ENCODE measurements at places on chromosomes 5 and 9.

- DNase-seq: no peak
Measured at GRCh38 chr9:77975036-77975435, 56.6 kb downstream of the GNAQ start.

- no peak for DNase-seq
Measured at GRCh38 chr9:109989296-109989695, 209.3 kb downstream of the PALM2AKAP2 start.

- no peak for DNase-seq
Measured at GRCh38 chr5:52896534-52897237, 92.5 kb upstream of the ITGA2 start.

DNA sequence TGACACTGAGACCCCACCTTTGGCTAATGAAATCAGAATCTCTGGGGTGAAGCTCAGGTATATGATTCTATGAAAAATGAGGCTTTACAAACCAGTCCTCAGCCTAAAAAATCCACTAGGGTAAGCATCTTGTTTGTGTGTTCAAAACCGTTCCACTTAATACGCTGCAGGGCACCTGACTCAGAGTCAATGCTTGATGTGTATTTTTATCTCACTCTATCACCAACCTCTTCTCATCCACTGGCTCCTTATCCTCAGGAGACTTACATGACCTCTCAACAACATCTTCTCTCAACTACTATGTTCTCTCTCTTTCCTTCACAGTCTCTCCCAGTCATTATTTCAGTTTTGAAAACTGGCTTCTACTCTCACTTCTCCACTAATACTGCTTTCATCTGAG is 153.3 kb upstream of the KCNN2 start:
- no peak for DNase-seq

GRCh38 chr9:27591093-27591492 is 17.8 kb upstream of the C9orf72 start:
- no peak for DNase-seq

DNA sequence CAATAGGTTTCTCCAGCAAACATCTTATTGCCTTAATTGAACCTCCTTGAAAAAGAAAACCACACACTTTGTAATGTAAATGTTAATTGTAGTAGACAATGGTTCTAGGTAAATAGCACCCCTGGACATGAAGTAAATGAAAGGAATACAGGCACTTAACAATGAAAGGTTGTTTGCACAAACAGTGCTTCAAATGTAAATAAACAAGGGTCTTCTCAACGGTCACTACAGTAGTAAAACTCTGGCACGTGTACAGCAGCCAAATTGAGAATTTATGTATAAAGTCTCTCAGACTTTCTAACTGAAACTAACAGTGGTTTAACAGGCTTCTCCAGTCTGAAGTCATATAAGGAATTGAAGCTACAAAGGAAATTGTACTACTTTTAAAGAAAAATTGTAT is 218.3 kb downstream of the MEF2C start:
- no peak for DNase-seq

- DNase-seq: no peak
Measured at GRCh38 chr5:132807163-132807838, 5.8 kb upstream of the SOWAHA start.

- DNase-seq: no peak
Measured at GRCh38 chr9:120710110-120710981, 3.9 kb downstream of the MEGF9 start.

- DNase-seq: no peak
Measured at GRCh38 chr9:37942621-37943344, 38.9 kb upstream of the SLC25A51 start.

DNA sequence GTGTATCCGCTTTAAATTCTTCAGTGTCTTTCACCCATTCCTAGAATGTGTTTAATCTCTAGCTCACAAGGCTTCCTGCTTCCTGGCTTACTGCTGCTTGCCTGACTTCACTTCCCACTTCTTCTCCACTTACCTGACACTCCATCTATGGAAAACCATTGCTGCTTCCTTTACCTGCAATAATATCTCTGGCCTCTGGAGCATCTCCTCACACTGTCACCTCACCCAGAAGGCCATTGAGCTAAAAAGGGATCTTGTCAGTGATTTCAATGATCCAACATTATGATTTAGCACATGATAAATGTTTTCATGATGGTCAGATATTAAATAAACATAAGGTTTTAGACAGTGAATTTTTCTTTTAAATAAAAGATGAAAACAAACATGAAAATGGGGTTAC is 281.1 kb downstream of the MRPS30 start:
- DNase-seq: no peak

- peak; percentile 81 for DNase-seq
Measured at GRCh38 chr5:126351153-126351552, 72.1 kb upstream of the GRAMD2B start.

GRCh38 chr9:77977210-77977611 is 54.4 kb downstream of the GNAQ start:
- DNase-seq: peak; percentile 73

GRCh38 chr9:6132650-6133049 is 83.0 kb upstream of the IL33 start:
- DNase-seq: no peak

DNA sequence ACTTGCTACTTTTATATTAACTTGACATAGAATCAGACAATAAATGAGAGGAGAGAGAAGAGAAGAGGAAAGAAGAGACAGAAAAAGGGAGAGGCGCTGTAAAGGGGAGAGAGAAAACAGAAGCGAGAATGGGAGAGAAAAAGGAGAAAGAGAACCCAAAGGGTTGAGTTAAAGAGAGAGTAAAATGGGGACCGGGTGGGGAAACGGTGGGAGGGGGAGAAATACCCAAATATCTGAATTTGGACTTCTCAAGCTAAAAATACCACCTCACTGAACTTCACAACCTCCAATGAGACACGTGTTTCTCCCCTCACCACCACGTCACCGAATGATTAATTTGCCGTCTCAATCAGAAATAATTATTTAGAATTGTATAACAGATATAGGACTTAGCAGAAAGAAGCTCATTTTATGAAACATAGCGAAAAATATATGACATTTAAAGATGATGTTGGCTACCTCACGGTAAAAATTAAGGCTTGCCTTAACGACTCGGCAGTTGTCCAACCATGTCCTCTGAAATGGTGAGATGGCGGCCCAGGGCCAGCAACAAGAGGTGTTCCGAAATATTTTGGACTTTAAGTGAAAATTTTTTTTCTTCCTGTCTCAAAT is 204.1 kb downstream of the MEF2C start:
- no peak for DNase-seq

GRCh38 chr9:91182429-91183225 is 179.1 kb downstream of the AUH start:
- peak; percentile 72 for DNase-seq

GRCh38 chr5:171363846-171364245 is 23.8 kb upstream of the NPM1 start:
- no peak for DNase-seq

- DNase-seq: no peak
Measured at GRCh38 chr5:52331725-52332124, 456.0 kb upstream of the ITGA1 start.

- DNase-seq: no peak
Measured at GRCh38 chr9:33151601-33152000, 15.5 kb downstream of the B4GALT1 start.

DNA sequence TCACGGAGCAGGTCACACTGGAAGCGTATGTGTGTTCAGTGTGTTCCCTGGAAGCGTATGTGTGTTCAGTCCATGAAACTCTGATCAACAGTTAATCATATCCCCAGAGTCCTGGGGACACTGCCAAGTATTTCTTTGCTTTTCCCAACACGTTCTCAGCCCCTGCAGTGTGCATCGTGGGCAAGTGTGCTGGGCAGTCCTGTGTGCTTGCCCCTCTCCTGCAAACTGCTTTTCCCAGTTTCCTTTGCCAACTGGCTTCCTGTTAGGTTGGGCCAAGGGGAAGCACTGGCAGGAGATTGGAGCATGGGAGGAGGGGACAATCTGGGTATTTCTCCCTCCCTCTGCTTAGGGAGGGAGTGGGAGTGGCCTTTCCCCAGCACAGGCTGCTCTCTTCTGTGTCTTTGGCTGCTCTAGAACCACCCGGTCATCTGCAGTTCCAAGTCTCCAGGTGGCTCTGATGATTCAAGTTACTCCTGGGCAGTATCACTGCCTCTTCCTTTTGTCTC is 36.8 kb upstream of the NEK6 start:
- DNase-seq: peak; percentile 41

DNA sequence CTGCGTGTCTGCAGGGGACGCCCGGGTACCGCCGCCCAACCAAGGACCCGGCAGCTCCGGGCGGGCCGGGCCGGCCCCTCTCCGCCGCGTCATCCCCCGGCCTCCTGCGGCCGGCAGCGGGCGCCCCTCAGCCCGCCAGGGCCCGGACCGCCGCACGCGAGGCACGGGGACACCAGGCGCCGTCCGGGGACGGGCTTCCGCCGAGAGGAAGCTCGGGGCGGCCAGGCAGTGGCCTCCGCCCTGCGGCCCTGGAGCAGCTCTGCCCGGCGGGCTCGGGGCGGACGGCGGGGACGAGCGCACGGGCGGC is 373 bp downstream of the FBXW5 start:
- peak; percentile 20 for DNase-seq

DNA sequence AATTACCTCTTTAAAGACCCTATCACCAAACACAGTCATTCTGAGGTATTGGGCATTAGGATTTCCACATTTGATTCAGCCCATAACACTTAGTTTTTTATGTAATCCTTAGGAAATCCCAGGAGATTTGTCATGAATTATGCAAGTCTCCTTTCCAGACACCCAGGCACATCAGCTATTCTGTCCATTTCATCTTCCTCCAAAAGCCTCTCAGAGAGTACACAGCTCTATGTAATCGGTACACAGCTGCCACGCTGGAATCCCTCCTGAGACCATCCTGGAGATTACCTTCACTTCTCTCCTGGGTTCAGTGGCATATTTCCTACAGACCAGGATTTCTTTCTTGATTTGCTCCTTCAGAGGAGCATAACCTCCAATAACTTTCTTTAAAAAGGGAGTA is 2309.8 kb upstream of the WWC1 start:
- no peak for DNase-seq

DNA sequence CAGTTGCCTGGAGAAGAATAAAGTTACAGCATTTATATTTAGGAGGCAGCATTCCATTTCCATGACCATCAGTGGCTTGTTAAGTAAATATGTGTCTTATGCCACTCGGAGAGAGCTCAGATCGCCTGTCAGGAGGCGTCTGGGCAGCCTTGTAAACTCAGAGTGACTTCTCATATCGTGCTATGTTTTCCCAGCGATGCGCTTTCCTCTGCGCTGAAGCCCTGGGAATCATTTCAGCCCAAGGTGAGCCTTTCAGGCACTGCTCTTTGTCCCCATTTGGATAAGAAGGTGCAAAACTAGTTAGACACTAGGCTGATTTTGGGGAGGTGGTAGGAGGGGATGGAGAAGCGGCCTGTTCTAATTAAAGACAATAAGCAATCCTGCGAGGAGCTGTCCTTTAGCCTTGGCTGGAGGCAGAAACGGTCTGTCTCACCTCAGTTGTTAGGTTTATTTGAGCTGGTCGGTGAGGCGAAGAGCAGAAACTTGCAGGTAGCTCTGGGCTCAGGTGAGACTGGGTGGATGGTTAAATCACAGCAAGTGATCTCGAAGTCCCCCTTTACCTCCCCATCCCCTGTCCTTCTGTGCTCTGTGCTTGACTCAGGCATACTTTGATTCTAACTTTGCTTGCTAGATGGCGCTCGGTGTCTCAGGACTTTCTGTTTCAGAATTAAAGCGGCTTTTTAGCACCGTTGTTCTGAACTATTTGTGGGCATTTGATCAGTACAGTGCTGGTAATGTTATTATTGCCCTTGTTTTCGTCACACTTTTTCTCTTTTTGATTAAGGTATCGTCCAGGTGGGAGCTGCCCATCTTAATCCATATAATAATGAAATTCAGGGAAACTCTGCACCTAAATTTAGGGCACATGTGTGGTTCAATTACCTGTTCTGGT is 24.6 kb downstream of the NR2F1 start:
- peak; percentile 45 for DNase-seq

GRCh38 chr9:136204838-136205706 is at the start of gene LHX3:
Gene LHX3 (minus strand): TSS chr9:136205128. CDS start chr9:136205012, 116 bp downstream.
- no peak for DNase-seq

GRCh38 chr9:135198144-135198543 is 110.7 kb downstream of the OLFM1 start:
- DNase-seq: no peak

- no peak for DNase-seq
Measured at GRCh38 chr5:122149321-122150090, 20.2 kb downstream of the ZNF474 start.

GRCh38 chr9:99421369-99421768 is 199.3 kb downstream of the SEC61B start:
- DNase-seq: no peak

- DNase-seq: peak; percentile 94
Measured at GRCh38 chr9:115118879-115119218, 892 bp upstream of the TNC start.

- no peak for DNase-seq
Measured at GRCh38 chr5:144468571-144468970, 297.9 kb downstream of the KCTD16 start.

- no peak for DNase-seq
Measured at GRCh38 chr5:123439709-123440108, 16.5 kb upstream of the CEP120 start.

- DNase-seq: no peak
Measured at GRCh38 chr5:14385019-14385418, 196.6 kb upstream of the OTULINL start.

GRCh38 chr5:111211341-111211740 is 12.8 kb upstream of the CAMK4 start:
- no peak for DNase-seq

DNA sequence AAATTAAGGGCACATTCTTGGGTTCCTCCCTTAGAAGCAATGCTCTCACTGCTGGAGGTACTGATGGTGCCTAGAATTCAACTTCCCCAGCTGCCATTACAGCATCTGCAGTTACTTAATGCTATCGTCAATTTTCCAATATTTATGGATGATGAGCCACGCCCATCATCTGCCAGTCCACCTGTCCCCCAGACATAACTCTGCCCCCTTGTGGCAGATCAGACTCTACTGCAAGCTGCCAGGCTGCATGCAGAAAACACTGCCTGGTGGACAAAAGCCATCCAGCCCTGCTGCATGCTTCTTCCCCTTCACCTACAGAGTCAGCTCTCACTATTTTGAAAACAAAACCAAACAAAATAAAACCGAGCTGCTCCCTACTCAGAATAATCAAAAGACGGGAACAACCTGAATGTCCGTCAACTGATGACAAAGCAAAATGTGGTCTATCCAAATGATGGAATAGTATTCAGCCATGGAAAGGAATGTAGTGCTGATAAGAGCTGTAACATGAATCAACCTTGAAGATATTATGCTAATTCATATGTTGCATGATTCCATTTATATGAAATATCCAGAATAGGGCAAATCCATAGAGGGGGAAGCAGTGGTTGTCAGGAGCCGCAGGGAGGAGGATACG is 66.4 kb downstream of the RETREG1 start:
- peak; percentile 47 for DNase-seq

DNA sequence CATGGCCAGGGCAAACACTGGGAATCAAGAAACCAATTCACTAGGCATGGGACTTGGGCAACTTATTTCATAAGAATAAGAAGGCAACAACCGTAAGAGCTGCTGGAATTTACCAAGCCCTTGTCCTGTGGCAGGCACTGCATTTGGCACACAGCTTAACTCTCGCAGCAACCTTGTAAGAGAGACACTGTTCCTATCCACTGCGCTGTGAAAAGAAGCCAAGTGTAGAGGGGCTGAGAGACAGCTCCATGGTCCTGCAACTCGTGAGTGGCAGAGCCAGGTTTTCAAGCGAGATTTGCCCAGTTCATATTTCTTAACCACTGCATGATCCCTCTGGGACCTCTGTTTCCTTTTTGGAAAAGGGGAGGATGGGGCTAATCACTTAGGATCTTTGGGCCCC is 129.3 kb upstream of the STC2 start:
- DNase-seq: no peak

- no peak for DNase-seq
Measured at GRCh38 chr5:100634937-100635534, 99.9 kb downstream of the FAM174A start.

Measured in NCI-H226 (cell line).